Chondrocyte (in vitro differentiated cells): ENCODE measurements at places on chromosomes 1 and 21. TPM values are rescaled to one million over a fixed set of nuclear protein-coding genes. Genes with fewer than 3 reads are reported as not detected.
A peak's percentile ranks its signal among the peaks of the same experiment; 100 is the strongest.

The TMED5 gene
- 23.5 to 34.6 TPM (median 33.6 TPM) in 3 replicates for total RNA-seq

DNA sequence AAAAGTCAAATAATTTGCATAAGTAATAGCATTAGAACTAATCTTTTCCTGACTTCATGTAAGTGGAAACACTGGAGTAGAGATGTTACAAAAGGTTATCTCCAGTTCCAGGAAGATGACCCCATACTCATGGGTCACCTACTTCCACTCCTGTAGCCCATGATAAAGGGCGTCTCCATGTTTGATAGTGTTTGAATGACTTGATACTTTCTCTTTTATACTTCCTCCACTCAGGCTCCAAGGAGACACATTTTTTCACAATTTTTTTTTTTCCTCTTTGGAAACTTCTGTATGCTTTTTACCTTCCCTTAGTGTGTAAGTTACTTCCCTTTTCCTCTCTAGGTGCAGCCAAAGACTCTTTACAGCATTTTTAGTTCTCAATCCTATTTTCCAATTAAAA, 382.1 kb upstream of the B3GALT2 start:
- no peak overlapping the region for H3K27ac ChIP-seq
- peaks cover 20% of the 10 kb centered on the region for H3K4me1 ChIP-seq
- no peak for DNase-seq
- H3K27me3 ChIP-seq: no peaks in the 10 kb centered on the region

- H3K4me1 ChIP-seq: no peaks in the 10 kb centered on the region
- no peaks in the 10 kb centered on the region for H3K36me3 ChIP-seq
- no peak overlapping the region for H3K4me3 ChIP-seq
- no peak for DNase-seq
- no peak overlapping the region for H3K27ac ChIP-seq
Measured at GRCh38 chr1:17488995-17489767, 49.7 kb upstream of the RCC2 start.

GRCh38 chr1:107750364-107750959, 214.5 kb downstream of the VAV3 start:
- no peaks in the 10 kb centered on the region for H3K36me3 ChIP-seq
- no peaks in the 10 kb centered on the region for H3K4me1 ChIP-seq
- DNase-seq: no peak
- peaks cover 16% of the 10 kb centered on the region for H3K27me3 ChIP-seq

DNA sequence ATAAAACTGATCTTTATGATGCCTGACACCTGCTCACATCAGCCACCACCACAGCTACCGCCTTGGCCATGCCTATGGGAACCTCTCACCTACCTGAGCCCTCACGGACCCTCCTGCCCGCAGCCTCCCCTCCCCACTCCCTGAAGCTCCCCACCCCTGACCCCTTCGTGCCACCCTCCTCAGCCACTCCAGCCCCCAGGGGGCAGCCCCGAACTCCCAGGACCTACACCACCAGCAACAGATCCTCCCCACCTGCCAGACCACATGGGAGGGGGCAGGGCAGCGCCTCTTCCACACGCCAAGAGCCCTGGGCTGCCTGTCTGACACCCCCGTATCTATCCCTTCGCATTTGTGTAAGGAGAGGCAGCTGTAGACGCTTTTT, 14.2 kb upstream of the ARHGEF16 start:
- no peaks in the 10 kb centered on the region for H3K4me1 ChIP-seq
- H3K36me3 ChIP-seq: peaks cover 7% of the 10 kb centered on the region
- DNase-seq: peak; percentile 69
- no peak overlapping the region for H3K27ac ChIP-seq
- H3K27me3 ChIP-seq: peaks cover 29% of the 10 kb centered on the region
